ENCODE measurements at places on chromosomes 11 and 22.
A peak's percentile ranks its signal among the peaks of the same experiment; 100 is the strongest.

GRCh38 chr11:79441461-79441875 is 638 bp upstream of the TENM4 start:
- H3K36me3 ChIP-seq = no peaks in the 10 kb centered on the region
- peaks cover 66% of the 10 kb centered on the region for H3K27me3 ChIP-seq
- DNase-seq = no peak
- H3K27ac ChIP-seq = peak overlapping the region; percentile 87

- no peak overlapping the region for H3K4me3 ChIP-seq
- H3K27ac ChIP-seq = no peak overlapping the region
- DNase-seq = no peak
- no peaks in the 10 kb centered on the region for H3K36me3 ChIP-seq
- peaks cover 40% of the 10 kb centered on the region for H3K4me1 ChIP-seq
Measured at GRCh38 chr11:95697614-95698408, 91.8 kb downstream of the FAM76B start.

GRCh38 chr11:47571895-47572294 is 6.5 kb downstream of the PTPMT1 start:
- no peak for DNase-seq
- peaks cover under 1% of the 10 kb centered on the region for H3K4me1 ChIP-seq
- H3K4me3 ChIP-seq = no peak overlapping the region
- peaks cover 25% of the 10 kb centered on the region for H3K36me3 ChIP-seq

GRCh38 chr11:111785886-111786412 is 19.8 kb upstream of the PPP2R1B start:
- no peak overlapping the region for H3K27ac ChIP-seq
- DNase-seq = no peak
- H3K36me3 ChIP-seq = peaks cover 12% of the 10 kb centered on the region

DNA sequence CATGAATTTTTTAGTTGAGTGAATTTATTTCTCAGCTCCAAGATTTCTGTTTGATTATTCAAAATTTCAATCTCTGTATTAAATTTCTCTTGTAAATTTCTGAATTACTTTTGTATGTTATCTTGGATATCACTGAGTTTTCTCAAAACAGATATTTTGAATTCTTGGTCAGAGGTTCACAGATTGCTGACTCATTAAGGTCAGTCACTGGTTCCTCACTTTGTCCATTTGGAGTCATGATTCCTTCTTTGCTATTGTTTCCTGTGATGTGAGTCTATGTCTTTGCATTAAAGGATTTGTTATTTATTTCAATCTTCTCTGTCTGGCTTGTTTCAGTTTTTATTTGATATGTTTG is 10.2 kb upstream of the IL17RA start:
- H3K36me3 ChIP-seq = no peaks in the 10 kb centered on the region
- H3K27ac ChIP-seq = no peak overlapping the region
- H3K4me1 ChIP-seq = no peaks in the 10 kb centered on the region
- no peak overlapping the region for H3K4me3 ChIP-seq
- H3K27me3 ChIP-seq = peaks cover 4% of the 10 kb centered on the region

- peaks cover 15% of the 10 kb centered on the region for H3K27me3 ChIP-seq
- no peak overlapping the region for H3K4me3 ChIP-seq
- H3K36me3 ChIP-seq = no peaks in the 10 kb centered on the region
- no peak overlapping the region for H3K27ac ChIP-seq
Measured at GRCh38 chr22:49589301-49589700, 238.4 kb downstream of the BRD1 start.

GRCh38 chr11:11336664-11337063 is 16.4 kb downstream of the CSNK2A3 start:
- H3K27ac ChIP-seq = no peak overlapping the region
- H3K4me1 ChIP-seq = peaks cover 8% of the 10 kb centered on the region

DNA sequence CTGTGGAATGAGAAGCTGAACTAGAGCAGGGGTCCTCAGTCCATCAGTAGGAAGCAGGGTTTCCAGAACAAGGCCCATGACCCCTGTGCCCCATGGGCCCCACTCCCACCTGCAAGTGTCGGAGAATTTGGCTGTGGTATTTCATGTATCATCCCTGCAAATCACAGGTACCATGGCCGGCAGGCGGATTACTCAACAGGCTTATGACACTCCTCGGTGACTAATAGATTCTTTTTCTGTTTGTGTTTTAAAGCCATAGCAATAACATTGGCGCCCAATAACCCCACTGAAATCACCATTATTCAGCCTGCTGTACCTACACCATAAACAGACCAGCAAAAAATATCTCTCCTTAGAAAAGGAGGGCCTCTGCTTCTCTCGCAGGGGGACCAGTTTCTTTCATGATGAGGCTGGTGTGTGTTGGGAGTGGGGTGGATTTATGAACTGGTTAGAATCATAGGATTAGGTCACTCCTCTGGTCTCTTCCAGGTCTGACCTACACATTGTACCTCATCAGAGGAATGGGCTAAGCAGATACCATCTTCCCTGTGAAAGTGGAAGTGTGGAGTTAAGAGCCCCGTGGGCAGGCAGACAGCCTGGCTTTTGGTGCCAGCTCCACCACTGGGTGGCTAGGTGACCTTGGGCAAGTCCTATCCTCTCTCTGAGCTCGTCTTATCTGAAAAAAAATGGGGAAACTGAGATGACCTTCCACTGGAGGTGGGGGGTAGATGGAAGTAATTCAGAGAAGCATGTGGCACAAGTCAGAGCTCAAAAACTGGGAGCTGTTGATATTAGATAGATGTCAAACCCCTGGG is 60.2 kb upstream of the WNT11 start:
- H3K4me3 ChIP-seq = no peak overlapping the region
- DNase-seq = no peak
- H3K27me3 ChIP-seq = peaks cover 4% of the 10 kb centered on the region
- H3K27ac ChIP-seq = peak overlapping the region; percentile 23
- no peaks in the 10 kb centered on the region for H3K36me3 ChIP-seq
- peaks cover 25% of the 10 kb centered on the region for H3K4me1 ChIP-seq

GRCh38 chr11:119723243-119723951 is 5.6 kb downstream of the NECTIN1 start:
- peaks cover 17% of the 10 kb centered on the region for H3K4me1 ChIP-seq
- H3K36me3 ChIP-seq = peaks cover 6% of the 10 kb centered on the region
- DNase-seq = no peak
- no peak overlapping the region for H3K27ac ChIP-seq
- no peaks in the 10 kb centered on the region for H3K27me3 ChIP-seq

DNA sequence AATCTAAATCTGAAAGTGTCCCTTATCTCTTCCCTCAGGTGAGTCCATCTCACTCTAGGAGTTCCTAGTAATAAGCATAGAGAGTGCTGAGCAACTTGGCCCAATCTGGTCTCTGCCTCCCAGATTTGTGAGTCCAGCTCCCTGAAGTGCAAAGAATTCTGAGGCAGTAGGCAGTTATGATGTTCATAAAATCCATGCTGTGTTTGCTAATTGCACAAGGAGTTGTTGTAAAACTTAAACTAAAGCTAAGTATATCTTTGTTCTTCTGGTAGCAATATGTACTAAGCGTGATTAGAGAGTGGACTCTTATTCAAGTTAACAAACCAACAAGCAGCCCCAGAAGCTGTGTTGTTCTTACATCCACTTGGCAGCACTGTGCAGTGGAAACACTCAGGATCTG is 7.6 kb upstream of the PTH start:
- H3K27ac ChIP-seq = no peak overlapping the region
- H3K4me3 ChIP-seq = no peak overlapping the region
- H3K4me1 ChIP-seq = no peaks in the 10 kb centered on the region
- H3K27me3 ChIP-seq = peaks cover 4% of the 10 kb centered on the region
- H3K36me3 ChIP-seq = no peaks in the 10 kb centered on the region
- no peak for DNase-seq

GRCh38 chr22:49983148-49984042 is 22.8 kb downstream of the PIM3 start:
- H3K27ac ChIP-seq = no peak overlapping the region
- H3K4me3 ChIP-seq = no peak overlapping the region
- peaks cover 12% of the 10 kb centered on the region for H3K36me3 ChIP-seq

GRCh38 chr11:61769169-61769920 is 16.9 kb downstream of the MYRF start:
- no peak for DNase-seq
- H3K36me3 ChIP-seq = peaks cover 3% of the 10 kb centered on the region
- H3K27me3 ChIP-seq = no peaks in the 10 kb centered on the region

GRCh38 chr11:5232176-5232575 is 2.1 kb downstream of the HBD start:
- no peak overlapping the region for H3K27ac ChIP-seq
- peaks cover 9% of the 10 kb centered on the region for H3K4me1 ChIP-seq
- H3K36me3 ChIP-seq = no peaks in the 10 kb centered on the region
- H3K27me3 ChIP-seq = peaks cover 9% of the 10 kb centered on the region

DNA sequence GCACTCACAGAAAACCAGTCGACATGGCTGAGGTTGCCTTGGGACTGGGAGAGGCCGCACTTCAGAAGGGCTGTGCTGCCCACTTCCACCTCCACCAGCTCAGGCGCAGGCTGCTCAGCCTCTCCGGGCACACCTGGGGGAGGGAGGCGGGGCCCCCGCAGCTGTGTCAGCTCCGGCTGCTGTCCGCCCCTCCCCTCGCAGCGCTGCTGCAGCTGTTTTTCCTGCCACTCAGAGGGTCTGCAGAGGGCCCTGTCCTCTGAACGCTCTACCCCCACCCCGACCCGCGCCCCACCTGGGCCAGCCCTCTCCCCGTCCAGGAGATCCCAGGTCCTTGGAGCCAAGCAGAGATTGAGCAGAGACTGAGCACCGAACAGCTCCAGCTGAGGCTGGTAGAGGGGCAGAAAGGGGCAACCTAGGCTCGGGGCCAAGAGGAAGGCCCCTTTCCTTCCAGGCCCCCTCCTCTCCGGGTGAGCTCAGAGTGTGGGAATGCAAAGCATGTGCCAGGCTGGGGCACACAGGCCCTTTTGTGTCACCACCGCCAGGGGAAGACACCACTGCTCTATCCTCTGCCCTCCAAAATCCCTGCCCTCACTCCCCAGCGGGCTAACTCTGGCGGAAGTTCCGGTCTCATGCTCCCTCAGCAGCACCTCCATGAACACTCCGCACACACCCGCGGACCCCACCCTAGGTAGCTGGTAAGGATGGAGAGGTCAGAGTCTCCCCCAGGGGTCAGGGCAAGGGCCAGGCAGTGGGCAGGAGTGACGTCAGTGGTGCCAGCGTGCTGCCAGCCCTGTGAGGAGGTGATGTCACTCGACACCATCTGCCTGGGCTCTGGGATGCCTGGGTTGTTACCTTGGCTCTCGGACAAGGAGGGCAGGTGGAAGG is 1.6 kb downstream of the MCAM start:
- DNase-seq = no peak
- no peaks in the 10 kb centered on the region for H3K36me3 ChIP-seq
- peak overlapping the region; percentile 16 for H3K27ac ChIP-seq
- peaks cover 30% of the 10 kb centered on the region for H3K4me1 ChIP-seq

- DNase-seq = no peak
- H3K4me1 ChIP-seq = peaks cover 13% of the 10 kb centered on the region
- no peaks in the 10 kb centered on the region for H3K27me3 ChIP-seq
- no peaks in the 10 kb centered on the region for H3K36me3 ChIP-seq
- no peak overlapping the region for H3K4me3 ChIP-seq
Measured at GRCh38 chr22:32602154-32602553, 127.5 kb downstream of the FBXO7 start.

DNA sequence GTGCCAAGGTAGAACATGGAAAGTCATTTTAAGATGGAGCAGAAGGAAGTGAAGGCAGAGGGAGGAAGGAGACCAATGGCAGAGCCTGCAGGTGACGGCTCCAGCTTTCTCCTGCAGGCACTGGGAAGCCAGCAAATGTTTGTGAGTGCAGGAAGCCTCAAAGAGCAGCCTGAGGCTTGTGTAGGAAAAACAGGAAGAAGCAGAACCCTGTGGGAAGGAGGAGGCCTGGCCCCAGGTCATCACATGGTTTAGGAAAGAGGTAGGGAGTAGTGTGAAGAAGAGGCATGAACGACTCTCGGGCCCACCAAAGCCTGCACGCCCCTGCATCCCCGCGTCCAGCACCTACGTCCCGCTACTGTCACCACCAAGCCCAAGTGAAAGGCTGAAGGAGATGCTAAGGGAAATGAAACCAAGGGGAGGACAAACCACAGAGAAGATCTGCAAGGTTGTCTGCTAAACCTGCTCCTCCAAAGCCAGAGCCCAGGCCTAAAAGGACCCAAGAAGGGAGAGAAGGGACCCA is 151.5 kb downstream of the CHST1 start:
- H3K36me3 ChIP-seq = no peaks in the 10 kb centered on the region
- H3K4me3 ChIP-seq = no peak overlapping the region
- no peak overlapping the region for H3K27ac ChIP-seq
- no peaks in the 10 kb centered on the region for H3K4me1 ChIP-seq
- peaks cover 18% of the 10 kb centered on the region for H3K27me3 ChIP-seq
- no peak for DNase-seq

GRCh38 chr22:49103314-49104059 is 724.2 kb downstream of the BRD1 start:
- no peaks in the 10 kb centered on the region for H3K4me1 ChIP-seq
- DNase-seq = no peak
- H3K36me3 ChIP-seq = no peaks in the 10 kb centered on the region
- no peak overlapping the region for H3K27ac ChIP-seq

- DNase-seq = no peak
- H3K4me1 ChIP-seq = peaks cover 12% of the 10 kb centered on the region
- H3K4me3 ChIP-seq = peak overlapping the region; percentile 71
- H3K27ac ChIP-seq = peak overlapping the region; percentile 13
- H3K36me3 ChIP-seq = no peaks in the 10 kb centered on the region
- peaks cover 80% of the 10 kb centered on the region for H3K27me3 ChIP-seq
Measured at GRCh38 chr22:37425800-37426705, 1.2 kb downstream of the ELFN2 start.

GRCh38 chr11:10480760-10481159 is 25.7 kb downstream of the AMPD3 start:
- H3K4me3 ChIP-seq = no peak overlapping the region
- H3K27ac ChIP-seq = no peak overlapping the region
- H3K4me1 ChIP-seq = no peaks in the 10 kb centered on the region

- peaks cover 24% of the 10 kb centered on the region for H3K4me1 ChIP-seq
- no peak for DNase-seq
- no peak overlapping the region for H3K27ac ChIP-seq
- H3K27me3 ChIP-seq = no peaks in the 10 kb centered on the region
Measured at GRCh38 chr11:44702889-44703288, 23.9 kb upstream of the TSPAN18 start.

DNA sequence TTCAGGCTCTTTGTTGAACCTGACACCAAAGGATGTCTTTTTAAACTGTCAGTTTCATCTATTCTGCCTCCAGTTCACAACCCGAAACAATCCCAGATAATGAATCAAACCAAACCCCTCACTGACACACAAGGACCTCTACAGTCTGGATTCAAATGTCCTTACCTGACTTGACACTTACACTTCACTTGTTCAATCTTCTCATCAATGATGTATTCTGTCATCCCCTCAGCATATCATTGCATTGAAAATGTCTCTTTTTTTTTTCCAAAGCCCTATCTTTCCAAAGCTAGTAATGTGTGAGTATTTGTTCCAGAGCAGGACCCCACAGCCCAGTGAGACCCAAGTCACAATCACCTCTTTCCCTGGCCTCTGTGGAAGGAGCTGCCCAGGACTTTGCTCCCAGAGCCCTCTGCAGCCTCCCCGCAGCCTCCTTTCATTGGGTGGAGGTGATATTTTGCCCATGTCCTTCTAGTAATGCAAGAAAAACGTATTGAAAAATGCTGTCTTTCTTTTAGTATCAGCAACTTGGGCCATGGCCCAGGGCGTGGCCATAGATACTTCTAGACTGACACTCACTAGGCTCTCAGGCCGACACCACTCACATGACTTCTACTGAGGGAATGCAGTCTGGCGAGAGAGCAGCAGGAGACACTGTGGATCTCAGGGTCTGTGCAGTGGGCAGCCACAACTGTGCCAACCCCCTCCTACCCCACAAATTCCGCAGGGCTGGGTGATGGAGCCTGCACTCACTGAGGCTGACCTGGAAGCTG is 18.2 kb downstream of the RFPL3 start:
- H3K27ac ChIP-seq = no peak overlapping the region
- DNase-seq = no peak
- H3K4me1 ChIP-seq = no peaks in the 10 kb centered on the region
- no peak overlapping the region for H3K4me3 ChIP-seq

GRCh38 chr11:121559606-121560200 is 106.9 kb upstream of the SORL1-AS1 start:
- H3K27ac ChIP-seq = no peak overlapping the region
- no peak overlapping the region for H3K4me3 ChIP-seq
- no peaks in the 10 kb centered on the region for H3K27me3 ChIP-seq
- peaks cover 9% of the 10 kb centered on the region for H3K4me1 ChIP-seq
